ENCODE measurements at places on chromosomes 2 and 18.

DNA sequence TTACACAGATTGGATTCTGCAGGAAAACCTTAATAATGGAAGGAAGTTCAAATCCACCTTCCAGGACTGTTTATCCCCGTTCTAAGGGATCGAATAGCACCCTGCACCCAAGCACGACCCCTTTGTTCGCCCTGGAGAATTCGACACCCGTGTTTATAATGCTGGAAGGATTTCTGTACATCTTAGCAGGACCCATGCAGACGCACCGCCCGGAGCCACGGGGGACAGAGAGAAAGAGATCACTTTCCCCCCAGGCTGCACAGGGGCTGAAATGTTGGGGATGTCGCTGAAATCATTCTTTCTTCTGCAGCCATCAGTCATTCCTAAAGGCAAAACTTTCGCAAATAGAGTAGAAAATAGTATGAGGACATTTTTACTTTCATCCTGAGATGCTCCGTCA lies 238.7 kb upstream of the SALL3 start:
- DNase-seq, result no peak

- DNase-seq, result no peak
Observed at GRCh38 chr2:210687786-210688470, 131.5 kb downstream of the CPS1 start.

DNA sequence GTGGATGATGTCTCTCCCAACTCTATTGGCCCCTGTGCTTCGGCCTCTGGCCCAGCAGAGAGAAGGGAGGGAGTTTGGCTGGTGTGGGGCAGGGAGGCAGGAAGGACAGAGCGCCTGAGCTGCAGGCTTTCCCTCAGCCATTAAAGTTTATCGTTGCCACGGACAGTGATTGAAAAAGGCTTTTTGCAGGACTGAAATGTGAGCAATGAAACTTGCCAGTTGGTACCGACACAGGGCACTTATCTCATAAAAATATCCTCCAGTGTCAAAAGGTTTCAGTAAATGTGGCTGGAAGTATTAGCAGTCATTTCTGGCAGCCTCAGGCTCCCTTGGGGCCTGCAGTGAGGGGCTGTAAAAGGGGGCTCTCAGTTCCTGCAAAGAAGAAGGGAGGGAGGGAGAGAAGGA lies 169.2 kb downstream of the GLI2 start:
- no peak for DNase-seq

DNA sequence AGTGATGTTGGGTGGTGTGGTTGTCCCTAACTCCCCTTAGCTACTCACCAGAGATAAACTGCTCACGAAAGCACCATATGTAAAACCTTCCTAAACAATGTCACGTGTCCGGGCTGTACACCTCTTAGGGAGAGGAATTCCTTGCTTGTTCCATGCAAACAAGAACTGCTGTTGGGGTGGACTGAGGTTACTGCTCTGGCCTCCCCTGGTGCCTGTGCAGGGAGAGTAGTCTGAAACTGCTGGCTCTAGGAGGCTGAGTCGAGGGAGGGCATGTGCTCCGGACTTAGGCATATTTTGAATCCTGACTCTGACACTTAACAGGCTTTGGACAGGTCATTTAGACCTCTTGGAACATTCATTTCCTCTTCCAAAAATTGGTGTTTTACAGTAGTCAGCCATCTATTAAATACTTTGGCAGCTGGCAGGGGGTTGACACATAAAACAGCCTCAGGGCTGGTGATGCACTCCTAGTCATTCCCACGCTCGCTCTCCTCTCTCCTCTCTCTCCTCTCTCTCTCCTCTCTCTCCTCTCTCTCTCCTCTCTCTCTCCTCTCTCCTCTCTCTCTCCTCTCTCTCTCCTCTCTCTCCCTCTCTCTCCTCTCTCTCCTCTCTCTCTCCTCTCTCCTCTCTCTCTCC lies 10.6 kb downstream of the THNSL2 start:
- no peak for DNase-seq

DNA sequence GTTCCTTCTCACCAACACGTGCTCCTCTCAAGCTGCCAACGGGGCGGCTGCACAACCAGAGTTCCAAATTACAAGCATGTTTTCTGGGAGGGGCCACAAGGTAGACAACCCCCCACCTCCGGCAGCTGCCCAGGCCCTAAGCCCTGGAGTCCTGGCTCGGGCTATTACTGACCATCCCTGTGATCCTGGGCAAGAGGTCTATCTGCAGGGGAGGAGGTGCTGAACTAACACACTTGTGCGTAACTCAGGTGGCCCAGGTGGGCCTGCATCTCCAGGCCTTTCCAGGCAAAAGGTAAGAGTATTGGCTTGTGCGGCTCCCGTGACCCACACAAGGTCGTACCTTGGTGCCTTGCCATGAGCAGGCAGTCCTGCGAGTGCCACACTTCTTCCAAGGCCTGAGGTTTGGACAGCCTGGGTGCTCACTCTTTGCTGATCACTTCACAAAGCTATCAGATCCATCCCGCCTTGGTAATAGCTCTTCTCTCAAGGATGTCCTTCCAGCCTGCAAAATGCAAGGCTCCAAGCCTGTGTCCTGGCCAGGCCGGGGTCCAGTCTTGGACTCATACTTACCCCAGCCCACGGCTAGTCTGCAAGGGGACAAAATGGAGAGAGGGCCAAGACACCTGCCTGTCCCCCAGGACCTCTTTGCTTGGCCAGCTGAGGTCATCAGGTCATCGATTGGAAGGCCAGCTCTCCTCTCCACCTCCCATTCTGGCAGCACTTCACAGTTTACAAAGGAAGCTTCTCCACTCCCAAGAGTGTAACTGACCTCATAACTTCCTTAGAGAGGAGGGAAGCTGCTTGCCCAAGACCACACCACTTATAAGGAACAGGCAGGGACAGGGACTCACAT lies 33.9 kb downstream of the ADRA2B start:
- DNase-seq, result no peak

DNA sequence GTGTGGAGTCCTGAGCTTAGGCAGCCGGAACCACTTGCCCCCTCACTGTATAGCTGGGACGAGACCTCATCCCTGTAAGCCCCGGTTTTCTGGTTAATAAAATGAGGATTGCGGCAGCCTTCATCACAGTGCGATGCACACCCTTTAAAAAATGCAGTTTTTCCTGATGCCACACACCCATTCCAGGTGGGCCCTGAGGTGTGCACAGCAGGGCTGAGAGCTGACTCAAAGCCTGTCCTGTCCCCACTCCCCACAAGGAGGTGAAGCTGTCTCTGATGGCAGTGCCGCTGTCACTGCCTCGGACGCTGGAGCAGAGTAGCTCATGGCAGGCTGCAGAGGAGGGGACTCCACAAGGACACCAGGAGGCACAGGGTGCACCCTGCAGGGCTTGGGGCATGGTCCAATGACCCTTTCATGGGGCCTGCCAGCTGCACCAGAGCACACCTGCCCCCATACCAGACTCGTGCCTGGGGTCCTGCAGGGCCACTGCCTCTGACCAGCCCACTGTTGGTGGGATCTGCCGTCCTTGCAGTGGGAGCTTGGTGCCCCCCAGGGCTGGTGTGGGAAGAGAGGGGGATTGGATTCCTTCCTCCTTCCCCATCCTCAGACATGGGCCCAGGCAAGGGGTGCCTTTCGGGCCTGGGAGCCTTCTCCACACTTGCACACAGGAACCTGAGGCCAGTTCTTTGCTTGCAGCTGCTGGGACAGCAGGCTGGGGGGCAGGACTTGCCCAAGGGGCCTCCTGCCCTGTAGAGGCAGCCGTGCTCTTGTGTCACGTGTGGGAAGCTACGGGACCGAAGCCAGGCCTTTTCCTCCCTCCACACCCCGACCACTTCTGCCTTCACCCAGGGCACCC lies 22.8 kb downstream of the GPC1 start:
- DNase-seq, result no peak

- DNase-seq, result no peak
Observed at GRCh38 chr2:62194558-62195420, 1.1 kb upstream of the B3GNT2 start.

DNA sequence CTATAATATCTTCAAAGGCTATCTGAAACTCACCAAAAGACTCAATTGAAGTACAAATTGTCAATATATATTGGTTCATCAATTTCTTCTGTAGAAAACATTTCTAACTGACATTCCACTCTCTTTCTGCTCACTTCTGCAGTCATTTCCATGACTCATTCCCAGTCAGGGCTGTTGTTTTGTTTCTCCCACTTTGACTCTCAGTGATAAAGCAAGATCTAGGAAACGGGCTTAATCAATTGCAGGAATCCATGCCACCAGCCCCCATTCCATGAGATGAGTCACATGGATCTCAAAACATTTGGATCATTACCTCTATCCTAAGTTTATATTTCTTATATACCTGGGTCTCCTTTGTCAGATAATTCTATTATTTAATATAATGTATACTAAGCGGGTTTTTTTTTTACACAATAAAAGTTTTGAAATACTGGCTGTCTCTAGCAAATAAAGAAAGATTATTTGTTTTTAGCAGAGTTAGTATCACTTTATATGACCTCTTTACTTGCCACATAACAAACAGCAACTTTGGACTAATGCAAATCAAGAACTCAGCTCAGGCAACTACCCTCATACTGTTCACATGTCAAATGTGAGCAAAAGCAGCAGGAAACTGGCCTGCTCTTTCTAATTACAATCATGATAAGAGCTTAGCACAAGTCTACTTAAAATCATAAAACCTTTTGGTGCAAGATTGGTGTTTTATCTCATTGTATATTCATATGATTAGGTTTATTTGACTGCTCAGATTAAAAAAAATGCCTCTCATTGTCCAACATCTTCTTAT lies 251.1 kb upstream of the PIK3C3 start:
- DNase-seq, result no peak

GRCh38 chr2:123500346-123500745 lies 524.7 kb upstream of the CNTNAP5 start:
- DNase-seq, result no peak

GRCh38 chr18:75562216-75562615 lies 134.7 kb upstream of the SMIM21 start:
- DNase-seq, result no peak

GRCh38 chr2:205129531-205129930 lies 552.8 kb upstream of the NRP2 start:
- DNase-seq, result no peak

GRCh38 chr2:69785358-69785757 lies 43.4 kb downstream of the ANXA4 start:
- DNase-seq, result no peak

DNA sequence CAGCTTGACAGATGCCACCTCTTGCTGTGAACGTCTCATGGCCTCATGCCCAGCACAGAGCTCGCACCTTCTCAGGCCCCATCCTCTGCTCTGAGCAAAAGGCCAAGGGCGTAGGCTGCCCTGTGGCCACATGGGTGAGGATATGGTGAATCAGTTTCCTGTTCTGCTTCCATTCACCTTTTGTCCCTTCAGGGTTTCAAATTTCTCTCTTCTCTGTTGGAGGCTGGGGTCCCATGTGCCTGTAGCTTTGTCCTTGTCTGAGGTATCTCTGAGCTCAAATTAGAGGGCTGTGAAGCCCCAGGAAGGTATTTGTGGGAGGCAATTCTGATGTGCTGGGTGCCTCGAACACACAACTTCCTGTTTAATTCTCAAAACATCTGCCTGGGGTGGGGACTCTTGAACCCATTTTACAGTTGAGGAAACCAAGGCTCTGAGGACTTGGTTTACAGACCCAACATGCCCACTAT lies 29.0 kb downstream of the ZAP70 start:
- DNase-seq, result peak; percentile 54

DNA sequence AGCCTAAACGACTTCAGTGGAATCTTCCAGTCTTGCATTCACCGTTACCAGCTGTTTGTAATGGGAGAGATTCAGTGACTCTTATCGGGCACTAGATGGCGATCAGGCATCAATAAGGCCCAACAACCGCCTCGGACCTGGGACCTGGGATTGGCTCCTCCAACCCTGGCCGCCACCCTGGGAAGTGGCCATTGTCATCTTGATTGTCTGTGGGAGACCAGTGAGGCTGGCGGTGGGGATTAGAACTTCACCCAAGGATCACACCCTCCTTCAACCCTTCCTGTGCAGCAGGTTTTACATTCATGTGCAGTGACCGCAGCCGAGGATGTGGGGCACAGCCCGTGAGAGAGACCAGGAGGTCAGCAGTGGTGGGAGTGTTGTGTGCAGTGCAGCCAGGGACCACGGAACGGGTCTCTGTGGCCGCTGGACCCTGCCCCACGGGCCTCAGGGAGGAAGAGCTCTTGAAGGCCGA lies 85.3 kb downstream of the SPP2 start:
- DNase-seq, result peak; percentile 71

DNA sequence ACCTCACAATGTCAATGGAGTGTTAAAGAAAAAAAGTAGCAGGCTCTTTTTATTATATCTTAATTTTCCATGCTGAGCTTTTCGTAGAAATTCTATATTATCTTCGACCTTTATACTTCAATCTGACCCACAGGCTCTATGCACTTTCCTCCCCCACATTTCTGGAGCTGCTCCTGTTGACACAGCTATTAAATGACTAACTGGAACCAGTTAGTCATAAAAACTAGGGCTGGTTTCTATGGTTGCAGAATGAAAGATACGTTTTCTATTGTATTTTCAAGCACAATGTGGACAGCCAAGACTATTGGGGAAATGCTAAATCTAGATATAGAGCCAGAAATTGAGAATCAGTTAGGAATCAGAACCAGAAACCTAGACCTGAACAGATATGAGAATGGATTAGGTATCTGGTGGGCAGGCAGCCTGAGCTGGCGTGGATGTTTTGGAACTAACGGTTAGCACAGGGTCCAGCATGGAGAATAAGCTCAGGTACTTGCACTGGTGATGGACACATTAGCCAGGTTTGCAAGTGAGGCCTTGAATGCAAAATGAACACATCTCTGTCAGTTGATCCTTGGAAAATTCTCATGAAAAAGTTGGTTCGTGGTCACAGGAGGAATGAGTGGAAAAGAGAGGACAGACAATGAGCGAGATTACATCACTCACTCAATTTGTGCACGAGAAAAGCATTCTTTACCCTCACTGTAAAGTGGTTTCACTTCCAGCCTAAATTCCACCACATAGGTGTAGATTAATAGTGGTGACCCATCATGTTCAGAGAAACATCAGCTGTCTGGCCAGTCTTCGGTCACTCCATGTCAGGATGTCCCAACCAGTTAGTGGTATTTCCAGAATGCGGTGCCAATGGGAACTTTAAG lies 144.6 kb upstream of the EPHA4 start:
- DNase-seq, result no peak

- DNase-seq, result no peak
Observed at GRCh38 chr2:200843993-200844948, 20.2 kb downstream of the CLK1 start.
